ENCODE measurements at places on chromosomes 7 and 10.

- peak; percentile 63 for DNase-seq
Observed at GRCh38 chr7:28754027-28754426, 204.1 kb downstream of the TRIL start.

GRCh38 chr10:73791871-73792400 is 6.5 kb downstream of the ZSWIM8 start:
- no peak for DNase-seq

DNA sequence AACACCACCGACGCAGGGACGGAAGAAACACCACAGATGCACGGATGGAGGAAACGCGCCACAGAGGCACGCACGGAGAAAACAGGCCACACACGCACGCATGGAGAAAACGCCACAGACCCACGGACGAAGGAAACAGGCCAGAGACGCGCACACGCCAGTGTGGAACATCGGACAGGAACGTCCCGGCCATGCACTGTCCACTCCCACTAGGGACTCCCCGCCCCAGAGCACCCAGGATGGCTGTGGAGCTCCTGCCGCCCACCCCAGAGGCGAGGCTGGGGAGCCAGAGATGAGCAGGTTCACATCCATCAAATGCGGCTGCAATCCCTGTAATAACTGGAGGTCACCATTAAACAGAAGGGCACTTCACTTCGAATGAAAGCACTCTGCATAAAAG is 17.3 kb downstream of the DIP2C start:
- DNase-seq, result no peak

- DNase-seq, result no peak
Observed at GRCh38 chr7:26379711-26380110, 88.0 kb downstream of the SNX10 start.

GRCh38 chr10:25393621-25394020 is 218.8 kb downstream of the GPR158 start:
- DNase-seq, result no peak

DNA sequence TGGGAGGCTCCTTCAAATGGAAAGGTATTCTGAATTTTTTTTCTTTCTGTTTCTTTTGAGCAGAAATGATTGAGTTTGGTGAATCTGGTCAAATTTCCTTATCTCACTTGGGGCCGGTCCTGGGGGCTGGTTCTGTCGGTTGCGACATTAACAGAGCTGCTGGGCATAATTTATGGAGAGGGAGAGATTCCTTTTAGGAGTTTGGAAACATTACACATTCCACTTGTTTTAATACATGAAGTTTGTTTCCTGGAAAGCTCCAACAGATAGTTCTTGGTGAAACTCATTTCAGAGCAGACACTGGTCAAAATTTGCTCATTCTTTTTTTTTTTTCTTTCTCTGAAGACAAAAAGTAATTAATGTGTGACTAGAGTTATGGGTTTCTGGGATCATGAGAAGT is 129.9 kb downstream of the ABCA13 start:
- DNase-seq, result no peak

- DNase-seq, result no peak
Observed at GRCh38 chr7:139854803-139855497, 25.9 kb downstream of the TBXAS1 start.

- no peak for DNase-seq
Observed at GRCh38 chr10:23418051-23418681, 20.7 kb upstream of the OTUD1 start.

DNA sequence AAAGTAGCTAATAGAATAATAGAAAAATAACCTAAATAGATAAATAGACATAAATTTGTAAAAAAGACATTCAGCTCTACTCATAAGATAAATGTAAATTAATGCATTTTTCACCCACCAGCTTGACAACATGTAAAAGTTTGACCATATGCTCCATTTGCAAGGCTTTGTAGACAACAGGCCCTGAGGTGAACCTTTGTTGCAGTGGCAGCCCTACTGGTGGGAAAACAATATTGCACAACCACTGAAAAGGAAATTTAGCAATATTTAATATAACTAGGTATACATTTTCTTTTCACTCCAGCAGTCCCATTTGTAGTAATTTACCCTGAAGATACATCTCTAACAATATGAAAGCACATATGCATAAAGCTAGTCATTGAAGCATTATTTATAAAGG is 39.0 kb upstream of the ADRA2A start:
- peak; percentile 19 for DNase-seq

GRCh38 chr7:151079199-151079910 is 1.3 kb downstream of the FASTK start:
- DNase-seq, result no peak

DNA sequence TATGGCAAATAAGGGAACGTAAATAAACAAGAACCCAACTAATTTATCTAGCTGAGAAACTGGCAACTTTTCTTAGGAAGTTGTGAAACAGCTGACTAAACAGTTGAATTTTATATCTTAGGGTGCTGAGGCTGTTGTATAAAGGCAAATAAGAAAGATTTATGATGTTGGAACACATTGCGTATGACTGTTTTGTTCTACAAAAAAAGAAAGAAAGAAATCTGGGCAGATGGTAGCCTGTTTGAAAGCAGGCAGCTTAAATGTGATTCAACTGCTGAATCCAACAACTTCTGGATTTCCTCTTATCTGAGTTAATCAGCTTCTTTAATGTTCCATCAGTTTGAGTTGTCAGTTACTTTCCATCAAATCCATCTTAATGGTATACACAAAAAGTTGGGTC is 214.5 kb downstream of the SNX13 start:
- DNase-seq, result no peak

GRCh38 chr7:39746103-39746819 is 122.9 kb downstream of the RALA start:
- peak; percentile 75 for DNase-seq
